ENCODE measurements at places on chromosomes 6 and 20.
A peak's percentile ranks its signal among the peaks of the same experiment; 100 is the strongest.

DNA sequence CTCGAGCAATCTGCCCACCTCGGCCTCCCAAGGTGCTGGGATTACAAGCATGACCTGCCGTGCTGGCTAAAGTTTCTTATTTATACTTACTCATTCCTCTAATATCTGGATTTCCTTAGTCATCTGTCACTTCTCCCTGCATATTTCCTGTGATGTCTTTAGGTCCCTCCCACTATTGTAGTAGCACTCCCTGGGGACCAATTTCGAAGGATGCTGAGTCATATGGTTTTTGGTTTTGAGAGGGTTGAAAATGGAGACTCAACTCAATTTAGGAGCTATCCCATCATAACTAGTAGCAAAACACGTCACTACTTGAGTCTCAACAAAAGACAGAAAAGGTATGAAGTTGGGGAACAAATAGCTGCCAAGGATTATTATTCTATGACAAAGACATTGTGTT is 20.2 kb downstream of the MCUR1 start:
- DNase-seq: peak; percentile 5

- no peak for DNase-seq
These were observed 234.2 kb upstream of the OPRM1 start for GRCh38 chr6:153804755-153805330.

GRCh38 chr6:133301835-133302234 is 60.7 kb downstream of the EYA4 start:
- DNase-seq: no peak

DNA sequence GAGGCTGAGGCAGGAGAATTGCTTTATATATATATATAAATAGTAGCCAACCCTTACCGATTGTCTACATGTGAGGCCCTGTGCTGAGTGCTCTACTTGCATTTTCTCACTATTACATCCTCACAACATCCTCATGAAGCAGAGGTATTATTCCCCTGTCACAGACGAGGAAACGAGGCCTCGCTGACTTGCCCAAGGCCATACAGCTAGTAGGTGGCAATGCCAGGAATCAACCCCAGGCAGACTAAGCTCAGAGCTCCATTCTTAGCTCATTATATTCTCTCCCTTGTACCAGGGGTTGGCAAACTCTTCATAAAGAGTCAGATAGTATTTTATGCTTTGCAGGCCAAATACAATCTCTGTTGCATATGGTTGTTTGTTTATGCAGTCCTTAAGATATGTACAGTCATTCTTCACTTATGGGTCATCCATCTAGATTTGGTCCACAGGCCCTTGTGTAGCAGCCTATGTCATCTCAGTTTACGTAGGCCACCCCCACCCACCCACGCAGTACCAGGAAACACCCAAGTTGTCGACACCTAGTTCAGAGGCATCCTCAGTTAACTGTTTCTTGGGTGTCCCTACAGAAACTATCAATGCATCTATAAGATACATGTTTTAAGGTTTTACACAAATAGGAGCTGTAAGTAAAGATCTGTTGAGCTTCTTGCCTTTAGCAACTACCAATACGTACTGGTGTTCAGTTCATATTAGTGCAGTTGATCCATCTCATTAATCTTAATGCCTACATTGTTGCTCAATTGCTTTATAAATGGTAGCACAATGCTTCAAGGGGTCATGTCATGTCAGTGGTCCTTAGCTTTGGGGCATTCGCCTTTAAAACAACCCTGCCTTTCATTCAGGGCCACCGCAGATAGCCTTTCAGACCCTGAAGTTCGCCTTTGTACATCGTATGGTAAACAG is 3.0 kb downstream of the CASS4 start:
- no peak for DNase-seq

DNA sequence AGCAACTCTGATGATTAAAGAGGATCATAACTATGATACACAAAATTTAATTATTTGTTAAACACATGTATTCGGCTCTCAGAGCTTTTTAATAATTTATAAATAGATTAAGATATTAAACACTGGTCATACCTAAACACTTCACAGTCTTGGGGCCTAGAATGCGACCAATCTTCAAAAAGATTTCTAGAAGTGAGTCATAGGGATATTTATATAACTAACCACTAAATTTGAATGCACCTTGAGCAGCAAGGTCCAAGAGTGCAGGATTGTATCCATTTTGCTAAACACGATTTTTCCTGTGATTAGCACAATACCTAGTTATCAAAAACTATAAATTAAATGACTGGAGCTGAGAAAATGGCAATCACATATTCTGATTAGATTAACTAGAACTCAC is 709.3 kb downstream of the EPHA7 start:
- DNase-seq: no peak

DNA sequence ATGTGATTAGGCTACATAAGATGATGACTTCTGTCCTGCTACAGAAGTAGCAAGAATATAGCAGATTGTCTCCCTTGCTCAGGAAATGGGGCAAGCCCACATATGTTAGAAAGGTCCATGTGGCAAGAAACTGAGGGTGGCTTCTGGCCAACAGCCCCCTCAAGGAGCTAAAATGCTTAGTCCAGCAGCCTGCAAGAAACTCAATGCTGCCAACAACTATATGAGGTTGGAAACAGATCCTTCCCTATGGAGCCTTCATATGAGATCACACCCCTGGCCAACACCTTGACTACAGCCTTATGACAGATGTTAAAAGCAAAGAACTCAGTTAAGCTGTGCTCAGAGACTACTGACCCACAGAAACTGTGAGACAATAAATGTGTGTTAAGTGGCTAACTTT is 22.1 kb downstream of the PTPRT start:
- no peak for DNase-seq

DNA sequence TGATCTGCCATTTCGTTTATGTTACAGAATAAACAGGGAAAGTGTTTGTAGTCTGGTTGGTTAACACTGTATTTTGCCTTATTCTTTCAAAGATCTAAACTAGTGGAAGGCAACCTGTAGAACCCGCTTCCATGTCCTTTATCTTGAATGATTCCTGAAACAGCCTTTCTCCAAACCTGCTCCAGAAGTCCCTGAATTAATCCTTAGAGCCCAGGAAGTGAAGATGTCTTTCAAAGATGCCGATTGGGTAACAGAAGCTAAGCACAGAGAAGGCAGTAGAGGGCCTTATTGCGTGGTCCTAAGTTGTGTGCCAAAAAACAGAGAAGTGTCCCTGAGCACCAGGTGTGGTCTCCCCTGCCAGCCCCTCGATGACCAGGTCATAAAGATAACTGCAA is 19.2 kb upstream of the ZSCAN16 start:
- no peak for DNase-seq

GRCh38 chr6:11146117-11146826 is 34.7 kb upstream of the ERVFRD-1 start:
- DNase-seq: no peak

DNA sequence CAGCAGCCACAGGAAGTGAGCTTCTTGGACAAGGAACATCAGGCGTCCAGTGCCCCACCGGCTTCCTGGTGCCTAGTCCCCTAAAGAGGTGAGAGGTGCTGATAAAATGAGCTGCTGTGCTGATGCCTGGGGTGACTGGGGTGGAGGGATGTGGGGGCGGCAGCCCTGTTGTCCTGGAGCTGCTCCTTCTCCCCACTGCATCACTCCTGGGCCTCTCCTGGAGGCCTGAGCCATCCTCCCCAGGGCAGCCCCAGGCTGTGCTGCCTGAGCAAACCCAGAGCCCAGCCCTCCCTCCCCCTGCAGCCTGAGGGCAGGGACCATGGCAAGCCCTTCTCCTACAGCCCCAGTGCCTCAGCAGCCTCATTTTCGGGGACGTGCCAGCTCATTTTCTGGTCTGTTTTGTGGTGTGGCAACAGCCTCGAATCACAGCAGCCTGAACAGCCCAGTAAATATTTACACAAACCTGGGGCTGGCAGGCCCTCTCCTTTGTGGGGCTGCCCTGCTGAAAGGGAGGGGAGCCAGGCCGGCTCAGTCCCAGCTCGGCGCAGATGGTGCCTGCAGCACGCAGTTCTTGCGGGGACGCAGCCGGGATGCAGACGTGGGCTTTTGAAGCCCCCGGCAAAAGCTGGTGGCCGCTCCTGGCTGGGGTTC is 259.9 kb downstream of the DLL1 start:
- no peak for DNase-seq

GRCh38 chr6:21246075-21246474 is 347.5 kb upstream of the SOX4 start:
- no peak for DNase-seq

DNA sequence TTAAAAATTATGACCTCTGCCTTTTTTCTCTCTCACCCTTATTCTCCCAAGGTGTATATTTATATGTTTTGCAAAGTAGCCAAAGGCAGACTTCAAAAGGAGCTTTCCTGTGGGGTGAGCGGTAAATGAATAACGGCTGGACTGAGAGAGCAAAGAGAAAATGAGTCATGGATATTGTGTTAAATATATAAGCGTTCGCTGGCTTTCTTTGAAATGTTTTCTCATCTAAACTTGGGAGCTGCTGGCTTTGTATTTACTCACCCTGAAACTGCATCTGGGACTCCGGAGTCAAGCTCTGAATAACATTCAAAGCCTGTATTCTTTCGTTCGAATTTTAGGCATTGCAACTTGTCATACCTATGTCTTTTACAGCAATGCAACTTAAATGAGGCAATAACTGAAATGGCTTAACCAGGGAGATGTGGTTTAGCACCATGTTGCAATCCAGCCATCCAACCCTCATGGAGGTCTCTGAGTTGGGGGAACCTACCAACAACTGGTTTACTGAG is 32.0 kb downstream of the ATXN1 start:
- no peak for DNase-seq

DNA sequence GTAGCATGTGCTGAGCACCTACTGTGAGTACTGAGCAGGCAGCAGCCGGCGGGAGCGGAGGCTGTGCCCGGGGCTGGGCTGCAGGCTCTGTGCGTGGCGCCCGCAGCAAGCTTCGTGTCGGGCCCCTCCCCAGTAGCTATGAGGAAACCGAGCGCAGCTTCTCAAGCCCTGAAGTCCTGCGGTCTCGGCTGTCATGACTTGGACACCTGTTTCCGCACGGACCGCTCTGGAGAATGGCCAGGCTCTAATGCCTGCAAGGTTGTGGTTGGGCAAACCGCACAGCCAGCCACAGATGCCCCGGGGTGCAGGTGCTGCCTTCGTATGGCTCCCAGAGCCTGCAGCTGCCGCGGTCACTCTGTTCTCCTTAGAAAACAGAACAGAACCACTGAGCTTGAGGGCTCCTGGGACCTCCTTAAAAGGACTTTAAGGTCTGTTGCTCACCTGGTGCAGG is 33.7 kb downstream of the PYGB start:
- no peak for DNase-seq

DNA sequence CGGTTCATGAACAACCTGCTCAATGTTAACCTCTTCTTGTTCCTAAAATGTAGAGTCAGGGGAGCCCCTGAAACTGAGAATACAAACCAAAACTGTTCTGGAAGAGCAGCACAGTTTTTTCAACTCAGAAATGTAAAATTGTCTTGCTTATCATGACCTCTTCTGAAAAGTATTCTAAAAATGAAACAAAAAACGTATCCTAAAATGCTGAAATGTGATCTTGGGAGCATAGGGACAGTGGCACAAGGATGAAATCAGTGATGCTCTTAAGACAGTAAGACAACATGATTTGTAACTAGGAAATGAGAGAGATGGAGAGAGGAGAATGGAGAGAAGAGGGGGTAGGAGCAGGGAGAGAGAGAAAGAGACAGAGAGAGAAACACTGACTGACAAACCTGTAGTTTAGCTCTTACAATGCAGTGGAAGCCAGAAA is 27.5 kb downstream of the NCOA7 start:
- DNase-seq: no peak

DNA sequence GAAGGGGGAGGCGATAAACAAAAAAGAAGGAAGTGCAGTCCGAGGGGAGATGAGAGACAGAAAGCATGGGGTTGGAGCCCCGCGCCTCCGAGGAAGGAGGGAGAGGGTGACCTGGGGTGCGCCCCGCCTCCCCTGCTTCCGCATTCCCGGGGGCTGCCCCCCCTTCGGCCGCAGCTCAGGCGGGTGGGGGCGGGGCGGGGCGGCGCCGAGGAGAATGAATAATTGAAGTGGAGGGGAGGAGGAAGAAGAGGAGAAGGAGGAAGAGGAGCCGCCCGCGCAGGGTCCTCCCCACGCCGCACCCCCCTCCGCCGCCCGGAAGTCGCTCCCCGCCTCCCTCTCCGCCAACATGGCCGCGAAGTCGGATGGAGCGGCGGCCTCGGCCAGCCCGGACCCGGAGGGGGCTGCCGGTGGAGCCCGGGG is at the start of gene XKR7:
XKR7 (plus strand) TSS at position 322 of the 420 bp plus-strand sequence; CDS start at position 347, 25 bp downstream.
- peak; percentile 67 for DNase-seq

GRCh38 chr6:131654326-131654725 is 17.2 kb downstream of the ENPP3 start:
- DNase-seq: no peak

- DNase-seq: no peak
These were observed 58.7 kb downstream of the VAPB start for GRCh38 chr20:58447511-58448391.

DNA sequence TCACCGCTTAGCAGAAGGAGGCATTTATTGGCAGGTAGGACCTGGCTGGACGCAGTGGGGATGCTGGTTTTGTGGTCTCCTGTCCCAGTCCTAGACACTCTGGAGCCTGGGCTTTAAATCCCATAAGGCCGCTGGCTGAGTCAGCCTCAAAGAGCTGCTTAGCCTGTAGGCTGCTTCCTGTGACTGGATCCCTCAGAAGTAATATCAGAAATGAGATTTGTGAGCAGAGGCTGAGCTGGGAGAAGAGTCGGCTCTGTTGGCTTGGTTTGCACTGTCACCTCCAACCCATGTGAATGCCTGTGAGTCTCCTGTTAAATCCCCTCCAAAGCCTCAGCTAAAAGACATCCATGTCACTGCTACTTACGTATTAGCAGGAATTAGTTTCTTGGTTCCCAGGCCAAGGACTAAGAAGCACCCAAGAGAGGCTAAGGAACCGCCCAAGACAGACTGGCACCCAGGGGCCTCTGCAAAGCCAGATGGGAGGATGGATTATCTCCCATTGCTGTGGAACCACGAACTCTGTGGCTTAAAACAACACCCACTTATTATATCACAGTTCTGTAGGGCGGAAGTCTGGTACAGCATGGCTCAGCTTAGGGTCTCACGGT is 289.4 kb downstream of the CDC5L start:
- DNase-seq: no peak

DNA sequence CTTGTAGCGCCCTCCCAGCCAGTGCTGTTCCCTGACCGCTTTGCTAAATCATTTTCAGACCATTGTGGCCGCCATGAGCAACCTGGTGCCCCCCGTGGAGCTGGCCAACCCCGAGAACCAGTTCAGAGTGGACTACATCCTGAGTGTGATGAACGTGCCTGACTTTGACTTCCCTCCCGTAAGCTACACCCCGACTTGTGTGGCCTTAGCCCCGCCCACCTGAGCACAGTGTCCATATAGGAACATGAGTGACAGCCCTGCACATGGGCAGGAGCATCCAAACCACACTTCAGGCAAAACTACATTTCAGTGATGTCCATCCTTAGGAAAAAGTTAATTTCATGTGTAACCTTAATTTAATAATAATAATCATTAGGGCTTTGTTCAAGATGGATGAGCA is 51.1 kb downstream of the GNAS start:
- no peak for DNase-seq

DNA sequence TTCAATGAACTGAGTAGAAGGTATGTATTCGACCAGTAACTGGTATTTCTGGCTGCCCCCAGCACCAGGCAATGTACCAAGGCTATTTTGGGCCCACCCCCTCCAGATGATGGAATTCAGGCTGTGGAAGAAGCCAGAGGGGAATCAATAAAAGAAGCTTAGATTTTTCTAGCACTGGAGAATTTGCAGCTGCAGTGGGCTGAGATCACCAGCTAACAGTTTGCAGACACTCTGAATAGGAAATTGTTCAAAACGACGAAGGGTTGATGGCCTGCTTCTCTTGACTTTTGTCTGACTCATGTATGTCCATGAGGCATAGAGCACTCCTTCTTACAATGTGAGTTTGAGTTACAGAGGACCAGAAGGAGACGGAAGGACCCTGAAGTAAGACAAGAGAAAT is 32.4 kb upstream of the FBXO9 start:
- DNase-seq: no peak
